Right lung (tissue), 10 donors: ENCODE measurements at places on chromosomes 4 and X. TPM values are rescaled to one million over a fixed set of nuclear protein-coding genes. Genes with fewer than 3 reads are reported as not detected.

The TRIML1 gene
- polyA plus RNA-seq, result not detected

The SLITRK4 gene
- 0.97 TPM for polyA plus RNA-seq

The KDR gene
- 97.8 TPM for polyA plus RNA-seq

The RAB39B gene
- 0.94 TPM for polyA plus RNA-seq

The MGARP gene
- polyA plus RNA-seq, result 0.77 TPM

The CT47B1 gene
- not detected for polyA plus RNA-seq

The ABCE1 gene
- polyA plus RNA-seq, result 83.2 TPM

The GAGE10 gene
- 0.22 TPM for polyA plus RNA-seq

The USP17L11 gene
- not detected for polyA plus RNA-seq

The SPATA4 gene
- 0.80 TPM for polyA plus RNA-seq

The CCKAR gene
- polyA plus RNA-seq, result not detected

The FAM199X gene
- 19.1 TPM for polyA plus RNA-seq

The VEGFC gene
- 26.1 TPM for polyA plus RNA-seq

The GPR78 gene
- polyA plus RNA-seq, result 0.06 TPM
